AG04449 (cell line): ENCODE measurements at places on chromosomes 1 and 21.

DNA sequence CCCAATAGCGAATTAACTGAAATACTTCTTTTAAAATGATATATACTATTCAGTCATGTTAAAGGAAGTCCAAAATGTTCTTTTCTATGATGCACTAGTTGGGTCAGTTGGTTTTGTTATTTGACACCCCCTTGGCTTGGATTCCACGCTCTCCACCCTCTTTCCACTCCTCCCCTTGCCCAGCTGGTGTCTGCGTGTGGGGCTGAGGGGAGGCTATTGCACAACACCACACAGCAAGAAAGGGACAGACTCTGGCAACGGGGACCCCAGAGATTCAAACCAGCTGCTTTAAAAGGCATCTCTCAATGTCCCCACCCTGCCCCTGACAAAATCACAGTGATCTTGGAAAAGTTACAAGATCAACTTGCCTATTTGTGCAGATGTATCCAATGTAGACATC is 394.3 kb downstream of the TGFB2 start:
- no peak for DNase-seq

- no peak for DNase-seq
Observed at GRCh38 chr1:4022715-4023114, 122.6 kb upstream of the C1orf174 start.

- no peak for DNase-seq
Observed at GRCh38 chr1:210741564-210741963, 392.4 kb downstream of the KCNH1 start.

GRCh38 chr21:36377391-36377842 is 7.8 kb upstream of the CHAF1B start:
- DNase-seq = no peak

- DNase-seq = no peak
Observed at GRCh38 chr1:200265881-200266280, 144.0 kb downstream of the ZNF281 start.

DNA sequence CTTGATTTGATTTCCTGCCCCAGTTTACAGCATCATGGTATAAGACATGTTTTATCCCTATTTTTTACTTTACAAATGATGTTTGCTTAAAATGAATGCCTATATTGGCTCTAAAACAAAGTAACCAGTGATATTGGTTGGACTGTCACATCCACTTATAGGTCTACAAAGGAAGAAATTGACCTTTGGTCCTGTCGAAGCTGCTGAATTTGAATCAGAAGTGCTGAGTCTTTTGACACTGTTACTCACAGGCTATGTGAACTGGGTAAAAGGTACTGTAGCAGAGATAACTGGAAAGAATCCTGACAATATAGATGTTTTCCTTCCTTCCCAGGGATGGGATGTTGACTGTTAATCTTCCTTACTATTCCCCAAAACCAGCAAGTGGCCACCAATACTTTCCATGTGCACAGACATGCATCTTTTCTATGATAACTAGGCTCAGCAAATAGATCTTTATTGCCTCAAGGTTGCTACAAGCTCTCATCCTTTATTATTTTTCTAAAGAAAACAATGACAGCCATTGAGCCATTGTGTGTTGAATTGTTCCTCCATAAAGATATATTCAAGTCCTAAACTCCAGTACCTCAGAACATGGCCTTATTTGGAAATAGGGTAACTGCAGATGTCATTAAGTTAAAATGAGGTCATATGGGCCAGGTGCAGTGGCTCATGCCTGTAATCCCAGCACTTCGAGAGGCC is 175.9 kb upstream of the NR5A2 start:
- no peak for DNase-seq

DNA sequence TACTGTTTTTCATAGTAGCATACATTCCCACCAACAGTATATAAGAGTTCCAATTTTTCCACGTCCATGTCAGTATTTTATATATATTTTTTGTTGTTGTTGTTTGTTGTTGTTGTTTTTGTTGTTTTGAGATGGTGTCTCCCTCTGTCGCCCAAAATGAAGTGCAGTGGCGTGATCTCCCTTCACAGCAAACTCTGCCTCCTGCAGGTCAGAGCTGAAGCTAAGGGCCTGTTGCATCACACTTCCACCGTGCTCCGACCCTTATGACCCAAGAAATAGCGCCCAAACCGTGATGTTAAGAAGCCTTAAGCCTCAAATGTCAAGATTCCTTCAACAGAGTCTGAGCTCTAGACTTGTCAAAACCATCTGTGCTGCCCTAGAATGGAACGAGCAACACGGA is 2032.3 kb downstream of the MRPL39 start:
- no peak for DNase-seq

- no peak for DNase-seq
Observed at GRCh38 chr1:89659322-89660081, 26.6 kb downstream of the LRRC8C start.
